ENCODE measurements at places on chromosomes 6 and 20.

- no peak for DNase-seq
Measured at GRCh38 chr6:142907544-142907943, 37.4 kb downstream of the HIVEP2 start.

- DNase-seq: no peak
Measured at GRCh38 chr6:116278854-116279231, 887 bp downstream of the TSPYL1 start.

DNA sequence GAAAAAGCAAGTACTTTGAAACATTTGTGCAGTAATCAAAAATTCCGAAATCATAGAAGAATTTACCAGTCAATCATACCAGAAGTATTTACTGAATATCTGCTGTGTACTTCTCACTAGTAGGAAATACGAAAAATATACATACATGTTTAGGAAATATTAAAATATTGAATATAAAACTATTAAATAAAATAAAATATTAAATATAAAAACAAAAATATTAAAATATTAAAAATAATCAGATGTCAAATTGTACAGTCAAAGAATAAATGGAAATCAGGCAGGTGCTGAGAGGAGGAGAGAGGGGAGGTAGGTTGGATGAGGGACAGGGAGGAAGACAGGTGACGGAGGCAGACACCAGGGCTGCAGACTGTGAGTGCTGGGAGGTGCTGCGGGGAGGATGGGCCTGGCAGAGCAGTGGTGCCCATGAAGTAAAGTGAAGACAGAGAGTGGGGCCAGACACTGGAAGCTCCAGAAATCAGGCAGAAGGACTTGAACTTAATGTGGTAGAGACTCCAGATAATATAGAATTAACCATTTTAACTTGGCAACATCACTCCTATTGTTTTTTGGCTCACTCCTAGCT lies 55.9 kb downstream of the PRKN start:
- no peak for DNase-seq

DNA sequence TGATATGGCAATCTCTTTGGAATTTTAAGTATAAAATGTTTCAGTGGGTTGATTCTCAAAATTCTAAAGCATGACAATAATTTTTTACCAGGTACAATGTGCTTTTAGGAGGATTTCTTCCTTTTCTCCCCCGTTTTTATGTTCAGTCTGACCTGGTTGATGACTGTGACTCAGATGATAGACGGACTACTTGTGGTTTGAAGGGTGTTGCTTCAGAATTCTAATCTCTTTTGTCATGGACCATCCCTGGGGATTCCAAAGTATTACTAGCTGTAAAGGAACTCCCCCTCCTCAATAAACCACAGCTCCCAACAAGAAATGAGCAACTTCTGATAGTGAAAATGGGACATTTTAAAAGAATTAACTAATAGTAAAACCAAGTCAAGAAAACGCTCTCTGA lies 34.9 kb upstream of the TNFAIP3 start:
- no peak for DNase-seq

- no peak for DNase-seq
Measured at GRCh38 chr6:28633445-28634215, 107.9 kb downstream of the GPX5 start.

DNA sequence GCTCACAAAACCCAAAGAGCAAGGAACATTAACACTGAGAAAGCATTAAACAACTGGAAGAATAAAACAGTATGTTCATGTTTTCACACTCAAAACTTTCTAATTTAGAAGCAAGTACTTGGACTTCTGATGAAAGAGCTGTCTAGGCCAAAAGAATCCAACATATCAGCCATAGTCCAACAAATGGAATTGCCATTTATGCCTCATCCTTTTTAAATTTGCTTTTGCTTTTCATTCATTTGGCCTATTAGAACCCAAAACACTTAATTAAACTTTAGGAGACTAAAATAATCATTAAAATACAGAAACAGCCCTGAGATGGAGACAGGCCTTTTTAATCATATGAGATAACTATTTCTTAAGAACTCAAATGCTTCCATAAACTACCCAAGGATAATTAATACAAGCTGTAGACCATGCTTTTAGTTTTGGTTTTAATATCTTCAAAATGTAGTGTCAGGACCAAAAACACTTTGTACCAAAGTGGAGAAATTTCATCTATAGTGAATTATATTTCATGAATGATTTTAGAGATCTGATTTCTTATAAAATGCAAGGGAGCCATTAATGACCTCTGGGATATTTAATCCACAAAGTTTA lies 166.5 kb downstream of the KIF6 start:
- no peak for DNase-seq

DNA sequence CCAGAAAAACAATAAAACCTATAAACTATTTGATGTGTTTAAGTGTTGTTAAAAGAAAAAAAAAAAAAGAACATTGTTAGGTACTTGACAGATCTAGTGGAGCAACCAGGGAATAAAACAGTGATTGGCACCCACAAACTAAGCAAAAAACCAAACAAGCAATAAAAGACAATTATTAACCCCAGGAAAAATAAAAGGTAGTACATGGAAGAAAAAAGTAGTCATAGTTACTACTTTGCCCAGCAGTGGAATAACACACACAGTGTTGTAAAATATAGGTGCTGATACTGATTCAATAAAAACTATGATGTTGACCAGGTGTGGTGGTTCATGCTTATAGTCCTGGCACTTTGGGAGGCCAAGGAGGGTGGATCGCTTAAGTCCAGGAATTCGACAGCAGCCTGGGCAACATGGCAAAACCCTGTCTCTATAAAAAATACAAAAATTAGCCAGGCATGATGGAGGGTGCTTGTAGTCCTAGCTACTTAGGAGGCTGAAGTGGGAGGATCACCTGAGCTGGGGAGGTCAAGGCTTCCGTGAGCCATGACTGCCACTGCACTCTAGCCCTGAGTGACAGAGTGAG lies 43.9 kb downstream of the PIGU start:
- no peak for DNase-seq

GRCh38 chr6:22666586-22666985 lies 97.2 kb downstream of the HDGFL1 start:
- no peak for DNase-seq

DNA sequence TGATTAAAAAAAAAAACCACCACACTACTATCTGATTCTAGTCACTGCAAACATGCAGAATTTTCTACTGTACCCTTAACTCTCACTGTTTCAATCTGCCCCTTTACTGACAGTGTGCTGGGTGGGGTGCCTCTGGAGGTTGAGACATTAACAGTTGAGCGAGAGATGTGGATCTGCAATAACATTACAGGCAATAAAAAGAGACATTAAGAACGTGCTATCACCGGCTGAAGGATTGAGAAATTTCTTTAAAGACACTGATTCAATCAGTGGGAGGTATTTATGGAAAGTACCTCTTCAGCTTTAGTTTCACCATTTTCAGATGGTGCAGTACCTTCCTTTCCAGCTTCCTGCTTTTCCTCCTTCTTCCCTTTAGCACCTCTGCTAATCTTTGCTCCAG lies 32.5 kb downstream of the HMGN3 start:
- DNase-seq: no peak
